ENCODE measurements at places on chromosomes 11 and 22.

GRCh38 chr22:49660321-49660720 is 167.4 kb downstream of the BRD1 start:
- DNase-seq: no peak

DNA sequence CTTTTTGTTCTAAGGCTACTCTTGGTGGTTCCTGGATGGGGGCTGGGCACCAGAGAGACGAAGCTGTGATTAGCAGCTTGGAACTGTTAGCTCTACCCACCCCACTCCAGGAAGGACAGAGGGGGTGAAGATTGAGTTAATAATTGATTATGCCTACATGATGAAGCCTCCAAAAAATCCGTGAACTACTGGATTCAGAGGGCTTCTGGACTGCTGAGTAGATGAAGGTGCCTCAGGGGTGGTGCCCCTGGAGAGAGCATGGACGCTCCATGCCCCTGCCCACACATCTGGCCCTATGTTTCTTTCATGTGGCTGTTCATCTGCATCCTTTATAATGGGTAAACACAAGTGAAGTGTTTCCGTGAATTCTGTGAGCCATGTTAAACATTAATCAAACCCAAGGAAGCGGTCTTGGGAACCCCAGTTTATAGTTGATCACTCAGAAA is 47.3 kb upstream of the CYP2D6 start:
- DNase-seq: no peak

DNA sequence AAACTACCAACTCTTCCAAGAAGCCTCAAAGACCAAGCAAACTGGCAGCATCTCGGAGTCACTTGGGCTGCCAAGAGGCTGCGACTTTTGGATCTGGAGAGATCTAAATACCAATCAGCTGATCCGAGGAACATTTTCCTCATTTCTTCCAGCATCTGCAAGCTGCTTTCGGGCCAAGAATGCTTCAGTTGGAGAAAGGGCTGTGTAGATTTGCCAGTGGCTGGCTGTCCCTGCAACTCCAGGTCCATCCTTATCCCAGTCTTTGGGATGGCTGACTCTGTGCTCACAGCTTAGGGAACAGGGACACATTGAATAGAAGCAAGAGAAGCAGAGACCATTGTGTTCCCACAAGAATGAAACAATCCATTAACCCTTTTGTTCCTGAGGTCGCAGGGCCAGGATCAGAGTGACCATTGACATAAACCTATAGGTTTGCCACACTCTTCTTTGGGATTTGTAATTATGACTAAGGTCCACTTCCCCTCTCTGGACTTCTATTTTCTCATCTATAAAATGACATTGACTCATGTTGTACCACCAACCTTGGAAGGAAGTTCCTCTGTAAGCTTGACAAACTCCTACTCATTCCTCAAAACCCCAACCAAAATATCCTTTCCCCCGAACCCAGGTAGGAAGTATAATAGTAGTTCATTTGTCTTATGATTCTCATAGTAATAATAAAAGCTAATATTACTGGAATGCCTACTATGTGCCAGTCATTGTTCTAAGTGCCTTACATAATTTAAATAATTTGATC is 340.8 kb downstream of the MN1 start:
- peak; percentile 7 for DNase-seq

DNA sequence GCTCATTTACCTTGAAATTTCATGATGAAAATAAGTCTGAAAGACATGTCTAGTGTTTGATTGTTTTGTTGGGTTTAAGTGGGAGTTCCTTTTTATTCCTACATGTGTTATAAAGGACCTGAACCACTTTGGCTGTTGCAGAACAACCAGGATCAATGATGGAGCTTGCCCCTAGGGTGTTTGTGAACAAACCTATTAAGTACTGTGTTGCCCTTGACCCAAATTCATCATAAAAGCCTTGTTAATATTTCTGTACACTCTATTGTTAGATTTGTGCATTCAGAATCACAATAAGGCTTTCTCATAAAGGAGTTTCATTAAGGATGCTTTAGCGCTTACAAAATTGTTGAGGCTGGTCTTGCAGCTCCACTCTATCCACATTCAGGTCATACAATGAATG is 452.6 kb downstream of the NELL1 start:
- DNase-seq: no peak

DNA sequence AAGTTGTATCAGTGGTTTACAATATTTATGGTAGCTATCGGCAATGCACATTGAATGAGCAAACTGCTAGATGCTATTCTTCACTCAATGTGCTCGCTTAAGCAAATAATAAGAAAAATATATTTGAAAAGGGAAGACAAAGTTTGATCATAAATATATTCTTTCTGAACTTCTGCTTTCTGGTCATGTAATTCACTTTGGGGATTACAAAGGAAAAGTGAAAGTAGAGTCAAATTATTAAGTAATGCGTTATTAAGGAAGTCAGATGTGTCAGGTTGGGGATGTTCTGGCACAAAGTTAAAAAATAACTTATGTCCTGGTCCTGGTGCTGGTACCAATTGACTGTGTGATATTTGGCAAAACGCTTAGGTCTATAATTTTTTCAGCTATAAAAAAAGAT is 98.0 kb upstream of the TRIM77 start:
- no peak for DNase-seq

DNA sequence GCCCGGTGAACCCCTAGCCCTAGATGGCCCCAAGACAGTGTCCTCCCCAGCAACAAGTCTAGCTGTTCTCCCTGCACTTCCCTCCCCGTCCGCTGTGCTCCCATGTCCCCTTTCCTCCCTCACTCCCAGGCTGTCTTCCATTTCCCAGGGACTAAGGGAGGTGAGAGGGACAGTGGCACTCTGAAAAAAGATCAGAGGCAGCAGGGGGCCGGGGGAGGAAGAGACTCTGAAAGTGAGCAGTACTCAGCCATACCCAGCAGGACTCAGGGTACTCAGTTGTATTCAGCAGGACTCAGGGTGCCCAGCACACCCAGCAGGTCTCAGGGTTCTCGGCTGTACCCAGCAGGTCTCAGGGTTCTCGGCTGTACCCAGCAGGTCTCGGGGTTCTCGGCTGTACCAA is 48.4 kb upstream of the THY1 start:
- no peak for DNase-seq

DNA sequence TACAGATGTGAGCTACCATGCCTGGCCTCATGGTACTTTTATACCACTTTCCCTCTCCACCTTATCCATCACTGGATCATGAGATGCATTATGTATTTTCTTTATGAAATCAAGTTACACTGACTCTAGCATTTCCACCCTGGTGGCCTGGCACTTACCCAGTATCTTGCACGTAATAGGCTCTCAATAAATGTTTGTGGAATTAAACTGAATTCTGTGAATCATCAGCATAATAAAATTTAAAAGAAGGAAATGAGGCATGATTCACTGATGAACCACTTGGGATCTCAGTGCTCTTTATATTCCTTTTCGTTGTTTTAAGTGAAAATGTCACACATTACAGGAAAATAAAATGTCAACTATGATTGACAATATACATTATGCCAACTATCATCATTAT is 25.1 kb downstream of the ADM start:
- no peak for DNase-seq

DNA sequence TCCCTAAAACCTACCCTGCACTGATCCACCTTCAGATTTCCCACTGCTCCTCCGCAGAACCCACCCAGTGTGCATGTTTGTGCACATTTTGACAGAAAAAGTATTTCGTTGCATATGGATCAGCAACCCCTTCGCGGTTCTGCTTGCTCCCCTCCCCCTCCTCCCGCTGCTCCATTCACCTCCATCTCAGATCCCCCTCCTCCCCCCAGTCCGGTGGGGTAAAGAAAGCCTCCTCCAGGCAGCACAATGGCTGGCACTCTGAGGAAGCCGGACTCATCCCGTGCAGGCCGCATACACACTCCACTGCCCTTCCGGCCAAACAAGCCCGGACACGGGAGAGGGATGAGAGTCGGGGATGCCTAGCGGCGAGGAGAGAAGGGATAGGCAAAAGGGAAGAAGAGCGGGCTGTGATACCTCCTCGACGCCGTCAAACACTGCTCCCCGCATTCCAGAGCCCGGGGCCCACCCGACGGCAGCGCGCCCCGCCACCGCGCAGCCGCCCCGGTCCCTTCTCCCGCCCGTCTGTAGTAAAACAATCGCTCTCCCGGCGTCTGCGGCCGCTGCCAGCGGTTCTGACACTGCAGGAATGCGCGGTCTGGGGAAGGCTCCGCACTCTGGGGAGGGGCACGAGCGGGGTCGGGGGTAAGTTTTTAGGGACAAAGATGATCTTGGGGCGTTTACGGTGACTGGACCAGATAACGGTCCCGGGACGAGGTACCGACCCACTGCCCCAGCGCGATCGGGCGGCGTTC is 915 bp downstream of the FEZ1 start:
- DNase-seq: peak; percentile 58

DNA sequence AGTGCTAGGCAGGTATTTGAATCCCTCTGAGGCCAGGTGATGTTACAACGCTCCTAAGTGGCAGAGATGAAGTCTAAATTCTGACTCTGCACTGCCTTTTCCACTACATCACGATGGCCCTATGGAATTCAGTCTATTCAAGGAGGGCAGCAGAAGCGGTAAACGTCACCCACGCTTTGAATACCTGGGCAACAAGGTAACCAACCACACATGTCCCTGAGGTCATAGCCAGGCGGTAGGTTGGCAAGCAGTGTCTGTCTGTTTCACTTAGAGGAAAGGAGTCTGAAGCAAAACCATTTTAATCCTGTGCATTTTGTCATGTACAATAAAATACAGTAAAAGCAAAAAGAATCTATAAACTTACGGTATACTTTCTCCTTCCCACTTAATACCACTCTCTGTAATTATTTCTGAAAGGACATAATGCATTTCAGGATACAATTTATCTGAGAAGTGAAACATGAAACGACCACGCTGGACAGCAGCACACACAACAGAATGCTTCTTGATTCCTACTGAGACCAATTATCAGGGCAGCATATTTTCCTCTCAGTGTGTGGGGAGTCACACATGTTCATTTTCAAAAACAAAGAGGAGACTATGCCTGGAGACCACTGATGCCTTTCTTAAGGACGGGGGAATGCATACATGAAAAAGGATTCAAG is 51.3 kb downstream of the PRDM10 start:
- DNase-seq: no peak

- DNase-seq: no peak
Measured at GRCh38 chr11:128240546-128240945, 346.8 kb downstream of the ETS1 start.

DNA sequence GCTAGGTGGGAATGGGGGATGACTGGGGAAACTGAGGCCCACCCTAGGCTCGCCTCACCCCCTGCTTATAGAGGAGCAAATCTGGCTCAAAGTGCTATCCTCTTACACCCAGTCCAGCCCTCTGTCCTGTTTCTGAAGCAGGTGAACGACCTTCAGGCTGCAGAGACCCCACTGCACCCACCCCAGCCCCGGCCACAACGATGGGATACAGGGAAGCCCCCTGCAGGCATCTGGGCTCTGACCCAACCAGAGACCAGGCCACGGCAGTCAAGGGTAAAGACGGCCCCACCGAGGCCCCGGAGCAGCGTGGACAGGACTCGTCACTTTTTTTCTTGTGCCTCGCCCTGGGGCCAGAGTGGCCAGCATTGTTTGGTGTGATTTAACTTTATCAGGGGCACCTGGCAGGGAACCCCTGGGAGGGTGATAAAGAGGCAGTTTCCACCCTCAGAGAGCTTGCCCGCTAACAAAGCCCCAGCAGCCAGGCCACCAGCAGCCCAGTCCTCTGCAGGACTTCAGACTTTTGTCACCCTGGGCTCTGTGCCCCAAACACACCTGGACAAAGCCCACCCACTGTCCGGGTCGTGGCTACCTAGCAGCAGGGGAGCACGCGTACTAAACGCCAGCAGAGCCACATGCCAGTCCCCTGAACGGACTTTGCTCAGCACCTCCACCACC is 612.6 kb downstream of the TBC1D22A start:
- DNase-seq: no peak

- no peak for DNase-seq
Measured at GRCh38 chr11:93268287-93269040, 62.1 kb upstream of the DEUP1 start.

- no peak for DNase-seq
Measured at GRCh38 chr11:9719566-9720289, 55.9 kb downstream of the SWAP70 start.

DNA sequence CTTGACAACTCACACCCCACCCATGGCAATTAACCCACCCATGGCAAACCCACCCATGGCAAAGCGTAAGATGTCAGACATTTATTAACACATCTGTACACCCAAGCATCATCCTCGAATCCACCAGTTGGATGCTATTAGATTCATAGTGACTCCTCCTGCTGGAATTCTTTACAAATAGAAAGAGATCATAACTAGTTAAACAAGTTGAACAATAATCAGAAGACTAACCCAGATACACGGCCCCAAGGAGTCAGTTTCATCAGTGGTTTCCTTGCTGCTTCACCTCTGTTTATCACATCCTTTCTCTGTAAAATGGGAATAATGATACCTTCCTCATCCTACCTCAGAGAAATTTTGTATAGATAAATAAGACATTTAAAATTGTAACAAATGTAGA is 5.1 kb downstream of the GTPBP1 start:
- no peak for DNase-seq

All from substantia nigra (tissue), 51 donors.